ENCODE measurements at places on chromosomes 5 and 9. TPM values are rescaled to one million over a fixed set of nuclear protein-coding genes. Genes with fewer than 3 reads are reported as not detected.

Gene GRM6
- not detected for total RNA-seq

Gene ZNF883
- 13.0 TPM for total RNA-seq

Gene ANGPTL2
- 17.1 TPM for total RNA-seq

Gene RC3H2
- total RNA-seq, result 56.4 TPM

Gene WASHC1
- total RNA-seq, result 23.4 TPM

Gene TLR4
- total RNA-seq, result 0.07 TPM

Gene CTXN3
- total RNA-seq, result not detected

Gene ELOVL7
- 6.0 TPM for total RNA-seq

Gene CARTPT
- total RNA-seq, result not detected

Gene BSPRY
- 17.9 TPM for total RNA-seq

Gene PFN3
- total RNA-seq, result not detected

Gene PCDH1
- total RNA-seq, result 45.4 TPM

Gene SOWAHA
- 0.07 TPM for total RNA-seq

Gene CWC27
- 69.4 TPM for total RNA-seq
